Stimulated activated CD8-positive, alpha-beta memory T cell treated with anti-CD3 and anti-CD28 coated beads, Interleukin-7, amount 100 ng/mL, for 4 hours (primary cell): ENCODE measurements at places on chromosomes 3 and 15.

- DNase-seq = no peak
Measured at GRCh38 chr3:194440756-194441155, 41.7 kb upstream of the GP5 start.

GRCh38 chr3:28738425-28738824 is 389.8 kb upstream of the AZI2 start:
- no peak for DNase-seq

DNA sequence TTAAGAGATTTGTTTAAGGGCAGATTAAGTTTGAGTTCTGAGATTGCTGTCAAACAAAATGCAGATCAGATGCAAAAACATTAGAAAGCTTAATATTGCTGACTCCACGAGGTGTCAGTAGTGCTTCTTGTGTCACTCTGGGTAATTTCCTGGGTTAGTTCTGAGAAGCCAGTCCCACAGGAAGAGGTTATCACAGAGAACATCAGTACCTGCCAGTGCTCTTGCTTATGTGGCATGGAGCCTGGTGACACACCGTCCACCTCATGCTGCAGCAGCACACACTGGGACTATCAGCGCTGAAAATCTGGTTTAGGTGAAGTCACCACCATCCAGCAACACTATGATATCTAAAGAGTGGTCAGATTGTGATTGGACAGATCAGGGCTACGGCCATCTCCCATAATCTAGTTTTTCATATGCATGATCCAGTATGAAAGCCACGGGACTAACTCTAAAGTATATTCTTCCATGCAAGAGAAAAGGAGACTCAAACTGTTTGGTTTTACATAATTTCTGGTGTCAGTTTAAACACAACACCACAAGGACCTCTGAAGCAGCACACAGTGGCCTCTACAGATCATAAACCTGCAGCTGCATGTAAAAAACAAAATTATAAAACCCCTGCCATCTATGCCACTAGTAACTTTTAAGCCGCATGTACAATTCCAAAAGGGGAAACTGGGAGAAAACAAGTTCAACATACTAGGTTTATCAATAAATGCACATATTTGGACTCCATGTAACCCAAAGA is 36.1 kb upstream of the MYO5C start:
- peak; percentile 44 for DNase-seq

- no peak for DNase-seq
Measured at GRCh38 chr15:84778194-84778593, 29.8 kb downstream of the ZNF592 start.

DNA sequence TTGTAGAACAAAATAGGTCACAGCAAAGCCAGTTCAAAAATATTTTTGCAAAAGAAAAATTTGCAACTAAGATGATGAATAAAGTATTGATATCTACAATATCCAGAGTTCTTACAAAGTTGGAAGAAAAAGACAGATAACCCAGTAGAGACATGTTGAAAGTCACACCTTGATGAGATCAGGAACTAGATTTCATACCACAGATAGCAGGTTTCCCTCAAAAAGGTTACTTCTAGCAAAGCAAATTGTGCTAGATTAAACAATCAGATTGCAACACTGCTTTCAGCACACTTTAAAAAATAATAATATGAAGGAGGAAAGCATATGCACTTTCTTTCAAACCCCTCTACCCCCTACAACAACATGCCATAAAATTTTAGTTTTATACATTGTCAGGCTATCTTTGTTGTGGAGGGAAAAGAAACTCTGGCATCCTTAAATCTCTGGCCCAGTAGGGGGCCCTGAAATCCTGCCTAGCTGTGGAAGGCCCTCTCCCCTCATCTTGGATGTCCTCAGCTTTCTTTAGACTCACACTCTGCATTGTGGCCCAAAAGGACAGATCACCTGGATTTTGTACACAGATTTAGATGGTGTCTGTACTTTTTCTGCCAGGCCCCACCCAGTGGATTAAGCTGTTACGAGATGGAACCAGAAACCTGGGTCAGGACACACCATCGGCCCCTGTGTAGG is 50.9 kb downstream of the CCR3 start:
- DNase-seq = no peak

DNA sequence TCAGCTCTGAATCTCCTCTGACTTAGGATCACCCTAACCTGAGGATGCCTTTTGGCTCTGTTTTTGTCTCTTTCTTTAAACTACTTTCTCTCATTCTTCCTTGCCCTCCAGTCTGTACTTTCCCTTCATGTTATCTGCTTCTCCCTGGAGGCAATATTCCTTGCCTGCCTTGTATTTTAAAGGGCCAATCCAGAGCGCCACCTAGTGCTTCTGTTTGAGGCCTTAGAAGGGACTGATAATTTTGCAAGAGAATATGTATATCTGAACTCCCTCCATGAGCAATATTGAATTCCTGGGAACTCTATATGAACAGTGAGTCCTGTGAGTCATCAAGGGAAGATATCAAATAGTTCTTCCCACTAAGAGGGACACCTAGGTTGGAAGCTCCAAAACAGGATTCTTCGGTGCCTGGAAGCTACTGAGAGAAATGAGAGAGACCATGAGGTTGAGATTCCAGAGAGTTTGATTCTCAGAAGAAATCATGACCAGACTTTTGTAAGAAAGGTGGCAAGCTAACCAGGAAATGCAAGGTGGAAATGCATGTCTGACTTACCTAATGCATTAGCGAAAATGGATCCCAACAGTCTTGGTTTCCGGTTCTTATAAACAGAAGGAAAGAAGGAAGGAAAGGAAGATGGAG is 203.8 kb upstream of the CD96 start:
- DNase-seq = no peak

DNA sequence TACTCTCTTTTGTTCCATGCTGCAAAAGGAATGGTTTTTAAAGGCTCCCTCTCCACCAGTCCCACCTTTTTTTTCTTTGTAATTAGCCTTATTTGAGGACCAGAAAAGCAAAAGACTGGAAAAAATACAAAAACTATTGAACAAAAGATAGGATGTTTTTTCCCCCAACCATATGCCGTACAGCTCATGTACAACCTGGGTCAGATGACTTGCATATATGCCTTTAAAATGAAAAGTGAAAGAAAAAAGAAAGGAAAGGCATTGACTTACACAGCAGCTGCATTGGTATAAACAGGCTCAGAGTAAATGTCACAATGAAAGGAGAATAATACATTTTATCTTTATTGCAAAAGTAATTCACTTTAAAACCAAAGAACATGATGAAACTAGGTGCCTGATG is 69.5 kb upstream of the CMC1 start:
- no peak for DNase-seq

DNA sequence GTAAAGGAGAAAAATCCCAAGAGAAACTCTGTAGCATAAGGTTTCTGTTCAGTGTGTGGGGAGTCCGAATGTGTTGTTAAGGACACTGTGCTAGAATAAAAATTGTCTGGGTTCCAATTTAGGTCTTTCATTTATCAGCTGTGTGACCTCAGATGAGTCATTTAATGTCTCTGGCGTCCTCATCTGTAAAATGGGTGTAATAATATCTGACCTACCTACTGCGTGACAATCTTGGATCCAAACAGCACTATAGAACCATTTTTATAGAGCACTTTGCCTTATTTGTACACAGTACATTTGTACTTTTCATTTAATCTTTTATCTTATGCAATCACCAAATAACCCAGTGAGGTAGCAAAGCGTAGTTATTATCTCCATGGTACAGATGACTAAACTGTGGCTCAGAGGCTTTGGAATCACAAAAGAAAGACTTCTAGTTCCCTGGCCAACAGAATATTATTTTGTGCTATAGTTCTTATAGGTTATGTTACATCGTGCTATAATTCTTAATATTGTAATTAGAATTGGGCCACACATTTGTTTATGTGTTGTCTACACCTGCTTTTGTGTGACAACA is 46.6 kb upstream of the TNIK start:
- no peak for DNase-seq

DNA sequence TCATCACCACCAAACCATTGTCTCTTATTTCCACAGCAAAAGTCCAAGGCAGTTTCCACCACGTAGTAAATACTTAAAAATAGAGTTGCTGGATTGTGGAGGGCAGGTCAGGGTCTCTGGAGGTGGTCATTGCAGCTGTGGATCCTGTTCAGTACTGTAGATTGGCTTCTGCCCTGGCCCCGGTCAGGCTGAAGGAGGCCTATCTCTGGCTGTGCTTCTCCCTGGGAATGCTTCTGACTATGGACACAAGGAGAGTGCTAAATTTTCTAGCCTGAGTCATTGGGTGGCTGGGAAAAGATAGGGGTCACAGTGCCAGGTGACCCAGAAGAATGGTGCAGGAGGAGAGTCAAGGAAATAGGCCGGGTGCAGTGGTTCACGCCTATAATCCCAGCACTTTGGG is 26.3 kb upstream of the GMPPB start:
- no peak for DNase-seq

GRCh38 chr3:77414881-77415280 is 375.0 kb downstream of the ROBO2 start:
- no peak for DNase-seq
